Hematopoietic multipotent progenitor cell treated with erythropoietin and hydrocortisone succinate and interleukin-3 and kit ligand, for 15 days (in vitro differentiated cells): ENCODE measurements at places on chromosomes 4 and X.
A peak's percentile ranks its signal among the peaks of the same experiment; 100 is the strongest.

- DNase-seq = no peak
These were observed 297.8 kb downstream of the ZNF674 start for GRCh38 chrX:46247456-46247855.

- no peak for DNase-seq
These were observed 1276.1 kb downstream of the PCDH7 start for GRCh38 chr4:31995943-31996901.

DNA sequence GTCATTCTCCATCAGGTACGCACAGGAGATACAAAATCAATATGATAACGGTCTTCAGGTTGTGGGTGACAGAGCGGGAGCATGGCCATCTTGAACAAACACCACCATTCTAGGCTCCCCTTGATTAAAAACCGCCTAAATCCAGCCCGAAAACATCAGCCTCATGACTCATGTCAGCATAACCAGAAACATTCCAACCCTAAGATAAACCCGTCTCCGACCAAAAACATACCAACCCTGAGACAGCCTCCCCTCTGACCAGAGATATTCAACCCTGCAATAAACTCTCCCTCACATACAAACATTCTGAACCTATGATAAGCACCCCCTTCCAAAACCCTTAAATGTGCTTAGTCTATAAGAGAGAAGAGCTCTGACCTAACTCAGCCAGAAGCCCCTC is 157.9 kb downstream of the DHRSX start:
- no peak for DNase-seq

- DNase-seq = no peak
These were observed 12.6 kb downstream of the RUFY3 start for GRCh38 chr4:70734168-70734954.

GRCh38 chr4:153233761-153234371 is 29.6 kb downstream of the TRIM2 start:
- no peak for DNase-seq

- DNase-seq = no peak
These were observed 19.2 kb upstream of the PHEX start for GRCh38 chrX:22012931-22013330.

- DNase-seq = no peak
These were observed 1.5 kb upstream of the FAM241A start for GRCh38 chr4:112143781-112144180.

- no peak for DNase-seq
These were observed 149.3 kb downstream of the SPRY1 start for GRCh38 chr4:123545667-123546572.

DNA sequence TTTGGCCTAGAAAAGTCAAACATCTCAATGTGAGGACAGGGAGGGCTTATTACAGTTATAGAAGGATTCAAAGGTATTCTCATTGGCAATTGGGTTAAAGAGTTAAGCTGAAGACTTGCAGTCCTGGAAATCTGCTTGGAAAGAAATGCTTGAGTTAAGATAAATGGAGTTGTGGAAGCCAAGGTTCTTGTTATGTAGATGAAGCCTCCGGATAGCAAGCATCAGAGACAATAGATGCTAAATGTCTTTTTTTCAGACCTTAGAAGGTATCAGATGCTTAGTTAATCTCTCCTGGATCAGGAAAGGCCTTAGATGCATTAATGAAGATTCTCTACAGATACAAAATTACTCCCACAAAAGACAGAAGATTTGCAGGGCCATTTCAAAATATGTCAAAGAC is 299.3 kb downstream of the CFAP47 start:
- no peak for DNase-seq

- peak; percentile 74 for DNase-seq
These were observed 1.4 kb downstream of the RPS6KA3 start for GRCh38 chrX:20265221-20265725.

DNA sequence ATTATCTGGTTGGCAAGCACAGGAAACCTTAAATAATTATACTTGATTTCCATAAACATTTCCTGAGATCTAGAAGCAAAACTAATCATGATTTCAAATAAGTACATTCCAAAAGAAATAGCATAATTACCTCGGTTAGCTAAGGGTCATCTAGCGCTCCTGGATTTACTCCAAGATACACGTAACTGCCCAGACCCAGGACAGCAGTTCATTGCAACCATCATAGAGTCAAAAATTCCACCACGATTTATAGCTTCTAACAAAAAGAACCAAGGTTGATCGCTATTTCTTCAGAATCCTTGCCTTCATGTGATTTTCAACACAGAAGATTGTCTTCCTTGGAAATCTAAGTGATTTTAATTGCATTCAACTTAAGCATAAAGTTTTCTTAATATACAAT is 1235.5 kb upstream of the TENM3 start:
- no peak for DNase-seq

DNA sequence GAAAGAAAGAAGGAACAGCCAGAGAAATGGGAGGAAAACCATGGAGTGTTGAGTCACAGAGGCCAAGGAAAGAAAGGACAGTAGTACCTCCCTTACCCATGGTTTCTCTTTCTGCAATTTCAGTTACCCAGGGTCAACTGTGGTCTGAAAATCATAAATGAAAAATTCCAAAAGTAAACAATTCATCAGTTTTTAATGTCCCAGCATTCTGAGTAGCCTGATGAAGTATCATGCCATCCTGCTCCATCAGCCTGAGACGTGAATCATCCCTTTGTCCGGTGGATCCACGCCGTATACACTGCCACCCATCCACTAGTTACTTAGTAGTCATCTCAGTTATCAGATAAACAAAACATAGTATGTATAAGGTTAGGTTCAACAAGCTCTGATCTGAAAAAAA is 114.2 kb downstream of the COMMD8 start:
- no peak for DNase-seq

DNA sequence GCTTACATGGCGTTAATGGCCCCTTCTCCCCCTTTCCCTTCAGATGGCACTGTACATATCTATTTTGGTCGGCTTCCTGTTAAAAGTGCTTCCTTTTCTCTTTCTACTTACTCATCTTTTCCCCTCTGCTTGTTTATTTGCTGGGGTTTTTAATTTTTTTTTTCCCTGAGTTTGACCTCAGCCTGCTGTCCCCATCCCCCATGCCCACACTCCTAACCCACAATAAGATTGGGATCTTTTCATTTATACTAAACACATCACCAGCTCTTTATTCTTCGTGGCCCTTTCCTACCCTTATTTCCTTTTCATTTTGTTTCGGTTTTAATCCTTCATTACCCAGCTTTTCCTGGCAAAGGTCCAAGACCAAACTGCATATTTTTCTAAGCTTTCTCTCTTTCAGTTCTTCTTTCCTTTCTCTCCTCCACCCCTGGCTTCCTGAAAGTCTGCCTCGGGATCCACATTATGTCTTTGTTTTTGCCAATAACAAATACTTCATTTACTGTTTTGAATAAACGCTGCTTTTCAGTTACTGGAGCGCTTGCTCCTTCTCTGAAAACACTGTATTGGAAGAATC is 152.0 kb upstream of the USP9X start:
- DNase-seq = peak; percentile 52

- no peak for DNase-seq
These were observed 72.9 kb downstream of the SHOX start for GRCh38 chrX:703466-703865.
